ENCODE measurements at places on chromosomes 16 and 17.

DNA sequence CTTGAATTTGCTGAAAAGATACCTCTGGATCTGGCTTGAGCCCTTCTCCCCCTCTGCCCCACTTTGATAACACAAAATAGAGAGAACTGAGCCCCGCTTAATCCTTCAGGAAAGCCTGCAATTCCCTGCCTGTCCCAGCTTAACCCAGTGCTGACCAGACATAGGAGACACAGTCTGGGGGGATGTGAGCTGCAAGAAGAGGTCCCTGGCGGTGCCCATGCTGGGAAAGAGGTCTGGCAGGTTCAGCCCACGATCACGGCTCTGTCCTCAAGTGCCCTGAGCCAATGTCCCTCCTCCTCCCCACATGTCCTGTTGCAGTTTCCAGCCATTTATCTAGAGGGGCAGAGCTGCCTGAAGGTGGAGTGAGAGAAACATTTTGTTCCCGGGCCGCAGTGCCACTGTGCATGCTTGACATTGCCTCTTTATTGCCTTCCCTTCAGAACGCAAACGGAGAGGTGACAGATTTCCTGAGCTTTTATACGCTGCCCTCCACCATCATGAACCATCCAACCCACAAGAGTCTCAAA, 29.0 kb downstream of the PLCD3 start:
- no peak for DNase-seq

- no peak for DNase-seq
Measured at GRCh38 chr16:49940464-49941224, 84.4 kb upstream of the CNEP1R1 start.

GRCh38 chr16:20874088-20874581, 26.0 kb downstream of the DCUN1D3 start:
- DNase-seq, result no peak

GRCh38 chr16:56047307-56048234, 143.7 kb upstream of the GNAO1 start:
- no peak for DNase-seq

DNA sequence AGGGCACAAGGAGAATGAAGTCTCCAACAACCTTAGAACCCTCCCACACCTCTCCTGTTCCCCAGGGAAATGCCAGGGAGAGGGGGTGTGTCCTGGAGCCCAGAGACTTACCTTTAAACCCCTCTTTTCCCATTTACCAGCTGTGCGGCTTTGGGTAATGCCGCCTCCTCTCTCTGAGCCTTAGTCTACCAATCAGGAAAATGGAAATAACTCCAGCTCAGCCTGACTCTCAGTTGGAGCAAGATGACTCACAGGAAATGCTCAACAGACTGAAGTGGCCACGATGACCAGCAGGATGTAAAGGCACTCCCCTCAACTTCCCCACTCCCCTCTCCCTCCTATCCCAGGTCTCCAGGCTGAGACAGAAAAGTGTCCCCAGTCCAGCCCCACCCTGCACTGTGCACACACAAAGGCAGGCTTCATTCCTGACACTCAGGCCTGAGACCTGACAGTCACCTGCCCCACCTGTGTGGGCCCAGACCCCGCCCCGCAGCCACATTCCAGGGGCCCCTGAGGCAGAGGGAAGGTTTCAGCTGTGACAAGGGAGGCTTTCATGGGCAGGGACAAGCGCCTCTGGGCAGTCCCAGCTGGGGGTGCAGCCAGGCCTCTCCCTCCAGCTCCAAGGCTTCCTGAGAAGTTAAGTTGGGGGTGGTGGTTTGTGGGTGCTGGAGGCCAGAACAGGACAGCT, 3.0 kb upstream of the KRT15 start:
- DNase-seq, result no peak

GRCh38 chr16:4266372-4266771, 6.5 kb downstream of the TFAP4 start:
- DNase-seq, result no peak

DNA sequence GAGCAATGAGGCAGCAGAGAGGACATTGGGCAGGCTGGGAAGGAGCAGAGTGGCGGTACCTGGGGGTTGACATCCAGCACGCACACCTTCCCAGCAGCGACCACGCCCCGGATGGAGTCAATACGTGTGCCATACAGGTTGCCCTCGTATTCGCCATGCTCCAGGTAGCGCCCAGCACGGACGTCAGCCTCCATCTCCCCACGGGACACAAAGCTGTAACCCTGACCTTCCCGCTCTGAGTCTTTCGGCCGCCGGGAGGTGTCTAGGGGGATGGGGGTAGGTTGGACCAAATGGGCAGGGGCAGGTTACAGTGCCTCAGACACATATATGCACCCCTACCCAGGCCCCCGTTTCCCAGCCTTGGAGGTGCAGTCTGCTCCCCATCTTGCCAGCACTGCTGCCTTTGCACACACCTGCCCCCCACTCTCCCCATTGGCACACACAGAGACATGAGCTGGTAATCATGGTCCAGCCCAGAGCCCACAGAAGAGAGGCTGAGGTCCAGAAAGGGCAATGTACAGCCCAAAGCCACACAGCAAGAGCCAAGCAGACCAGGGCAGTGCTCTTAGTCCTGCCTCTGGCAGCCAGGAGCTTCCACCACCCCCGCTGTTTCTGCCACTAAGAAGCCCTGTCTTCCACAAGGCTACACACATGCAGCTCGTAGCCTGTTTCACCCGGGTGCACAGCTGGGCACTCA, 27.5 kb downstream of the MPP2 start:
- DNase-seq, result no peak

DNA sequence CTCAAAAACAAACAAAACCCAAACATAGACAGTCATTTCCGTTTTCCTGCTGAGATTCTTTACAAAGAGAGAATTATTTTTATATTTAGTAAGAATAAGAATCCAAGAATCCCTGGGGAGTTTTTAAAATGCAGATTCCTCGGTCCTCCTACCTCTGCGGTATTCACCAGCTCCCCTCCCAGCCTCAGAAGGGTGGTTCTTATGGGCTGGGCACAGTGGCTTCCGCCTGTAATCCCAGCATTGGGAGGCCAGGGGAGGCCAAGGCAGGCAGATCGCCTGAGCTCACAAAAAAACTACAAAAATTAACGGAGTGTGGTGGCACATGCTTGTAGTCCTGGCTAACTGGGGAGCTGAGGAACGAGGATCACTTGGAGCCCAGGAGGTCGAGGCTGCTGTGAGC, 26.7 kb upstream of the USP7 start:
- DNase-seq, result no peak

GRCh38 chr16:62831235-62831850, 795.1 kb upstream of the CDH8 start:
- no peak for DNase-seq

DNA sequence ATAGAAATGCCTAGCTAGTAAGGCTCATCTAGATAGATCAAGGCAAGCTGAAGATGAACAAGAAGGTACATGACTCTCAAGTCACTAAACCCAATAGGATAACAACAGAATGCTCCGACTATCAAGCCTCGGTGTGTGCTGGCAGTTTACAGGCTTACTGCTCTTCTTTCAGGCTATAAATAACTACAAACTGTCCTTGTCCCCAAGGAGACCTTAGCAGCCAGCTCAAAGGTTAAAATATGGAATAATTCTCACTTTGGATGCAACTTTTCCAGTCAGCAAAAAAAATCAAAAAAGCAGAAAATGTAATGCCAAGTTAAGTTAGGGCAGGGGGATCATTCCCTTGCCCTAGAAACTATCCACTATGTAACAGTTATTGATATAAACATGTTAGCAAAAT, 44.6 kb downstream of the SPOP start:
- no peak for DNase-seq

DNA sequence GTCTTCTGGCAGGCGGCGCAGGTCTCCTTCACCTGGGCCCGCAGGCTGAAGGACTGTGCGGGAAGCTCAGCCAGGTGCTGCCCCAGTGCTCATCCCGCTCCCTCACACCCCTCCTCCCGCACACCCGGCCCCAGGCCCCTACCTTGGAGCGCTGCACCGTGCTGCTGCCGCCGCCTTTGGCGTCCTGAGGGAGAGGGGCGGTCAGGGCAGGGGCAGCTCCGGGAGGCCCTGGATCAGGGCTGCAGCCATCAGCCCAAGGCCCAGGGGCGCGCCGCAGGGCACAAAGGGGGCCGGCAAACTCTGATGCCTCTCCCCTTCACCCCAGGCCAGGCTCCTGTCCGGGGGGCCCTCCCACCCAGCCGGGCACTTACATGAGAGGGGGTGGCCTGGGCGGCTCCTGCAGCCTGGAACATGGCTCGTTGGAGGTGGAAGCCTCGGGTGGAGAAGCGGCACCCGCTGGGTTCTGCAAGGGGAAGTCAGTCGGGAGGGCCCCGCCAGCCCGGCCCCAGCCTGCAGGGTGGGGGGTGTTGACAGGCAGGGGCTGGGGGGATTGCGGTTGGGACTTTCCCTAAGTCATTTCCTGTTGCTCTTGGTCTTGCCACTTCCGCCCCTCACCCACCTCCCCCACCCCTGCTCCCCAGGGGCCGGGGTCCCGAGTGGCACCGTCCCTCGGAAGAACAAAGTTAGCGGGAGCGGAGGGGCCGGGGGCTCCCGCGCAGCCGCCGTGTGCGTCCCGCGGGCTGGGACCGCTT, 863 bp downstream of the LIMD2 start:
- no peak for DNase-seq

DNA sequence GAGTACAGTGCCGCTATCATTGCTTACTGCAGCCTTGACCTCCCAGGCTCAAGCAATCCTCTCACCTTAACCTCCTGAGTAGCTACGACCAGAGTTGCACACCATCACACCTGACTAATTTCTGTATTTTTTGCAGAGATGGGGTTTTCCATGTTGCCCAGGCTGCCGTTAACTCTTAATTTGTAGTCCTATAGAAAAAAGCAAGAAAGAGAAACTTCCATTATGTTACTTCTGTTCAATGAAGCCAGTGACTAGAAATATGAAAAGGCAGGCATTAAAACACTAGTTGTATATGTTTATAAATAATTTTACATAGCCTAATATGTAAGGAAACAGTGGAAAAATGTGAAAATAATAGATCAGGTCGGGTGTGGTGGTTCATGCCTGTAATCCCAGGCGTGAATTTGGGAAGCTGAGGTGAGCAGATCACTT, 9.7 kb downstream of the RAD51C start:
- no peak for DNase-seq

DNA sequence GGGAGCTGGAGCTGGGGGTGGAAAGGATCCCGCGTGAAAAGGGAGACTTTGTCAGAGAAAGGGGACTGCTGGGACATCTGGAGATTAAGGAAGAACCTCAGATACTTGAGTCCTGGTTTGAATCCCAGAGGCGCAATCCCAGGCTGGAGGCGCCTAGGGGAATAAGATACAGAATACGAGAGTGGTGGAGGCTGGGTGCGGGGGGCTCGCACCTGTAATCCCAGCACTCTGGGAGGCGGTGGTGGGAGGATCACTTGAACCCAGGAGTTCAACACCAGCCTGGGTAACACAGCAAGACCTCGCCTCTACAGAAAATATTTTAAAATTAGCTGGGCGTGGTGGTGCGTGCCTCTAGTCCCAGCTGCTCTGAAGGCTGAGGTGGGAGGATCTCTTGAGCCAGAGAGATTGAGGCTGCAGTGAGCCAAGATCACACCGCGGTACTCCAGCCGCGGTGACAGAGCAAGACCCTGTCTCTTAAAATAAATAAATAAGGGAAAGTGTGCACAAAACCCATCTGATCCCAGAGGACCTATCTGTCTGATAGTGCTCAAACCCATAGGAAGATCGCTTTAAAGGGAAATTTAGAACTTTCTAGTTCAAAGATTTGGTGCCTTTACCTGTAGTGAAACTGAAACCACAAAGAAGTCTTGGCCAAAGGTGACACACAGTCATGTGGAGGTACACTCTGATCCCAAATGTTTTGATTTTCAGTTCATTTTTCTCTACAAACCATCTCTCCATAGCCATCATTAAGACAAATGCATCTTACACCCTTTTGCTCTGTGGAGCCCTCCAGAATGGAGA, 617 bp upstream of the SCRN2 start:
- DNase-seq, result no peak

DNA sequence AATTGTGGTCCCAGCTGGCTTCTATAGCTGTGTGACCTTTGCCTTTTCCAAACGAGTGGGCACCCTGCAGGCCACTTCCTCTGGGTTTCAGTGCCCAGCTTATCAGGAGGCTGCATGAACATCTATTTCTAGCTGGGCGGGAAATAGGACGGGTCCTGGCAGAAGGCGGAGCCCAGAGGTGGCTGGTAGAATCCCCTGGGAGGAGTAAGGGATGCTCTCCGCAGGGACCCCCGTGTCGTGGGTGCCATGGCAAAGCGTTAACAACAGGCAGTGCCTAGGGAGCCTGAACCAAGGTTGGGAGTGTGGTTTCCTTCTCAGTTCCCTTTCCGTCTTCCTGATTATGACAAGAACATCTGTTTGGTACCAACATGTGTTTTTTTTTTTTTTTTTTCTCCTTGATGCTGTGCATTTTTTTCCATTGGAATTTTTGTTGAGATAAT, 58.2 kb downstream of the PLCG2 start:
- DNase-seq, result no peak

DNA sequence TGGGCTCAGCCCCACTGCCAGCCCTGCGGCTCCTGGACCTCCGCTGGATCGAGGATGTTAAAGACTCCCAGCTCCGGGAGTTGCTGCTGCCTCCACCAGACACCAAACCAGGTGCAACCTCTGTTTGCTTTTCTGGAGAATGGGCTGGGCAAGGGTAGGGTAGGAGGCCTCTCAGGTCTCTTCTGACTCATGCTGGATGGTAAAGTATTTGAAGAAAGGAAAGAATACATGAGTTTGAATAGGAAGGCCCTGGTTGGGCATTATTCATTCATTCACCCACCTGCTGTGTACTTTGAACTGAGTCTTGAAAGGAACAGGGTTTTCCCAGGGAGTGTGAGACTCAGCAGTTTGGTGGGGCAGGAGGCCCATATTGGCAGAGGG, 6.5 kb upstream of the ORAI3 start:
- DNase-seq, result no peak

DNA sequence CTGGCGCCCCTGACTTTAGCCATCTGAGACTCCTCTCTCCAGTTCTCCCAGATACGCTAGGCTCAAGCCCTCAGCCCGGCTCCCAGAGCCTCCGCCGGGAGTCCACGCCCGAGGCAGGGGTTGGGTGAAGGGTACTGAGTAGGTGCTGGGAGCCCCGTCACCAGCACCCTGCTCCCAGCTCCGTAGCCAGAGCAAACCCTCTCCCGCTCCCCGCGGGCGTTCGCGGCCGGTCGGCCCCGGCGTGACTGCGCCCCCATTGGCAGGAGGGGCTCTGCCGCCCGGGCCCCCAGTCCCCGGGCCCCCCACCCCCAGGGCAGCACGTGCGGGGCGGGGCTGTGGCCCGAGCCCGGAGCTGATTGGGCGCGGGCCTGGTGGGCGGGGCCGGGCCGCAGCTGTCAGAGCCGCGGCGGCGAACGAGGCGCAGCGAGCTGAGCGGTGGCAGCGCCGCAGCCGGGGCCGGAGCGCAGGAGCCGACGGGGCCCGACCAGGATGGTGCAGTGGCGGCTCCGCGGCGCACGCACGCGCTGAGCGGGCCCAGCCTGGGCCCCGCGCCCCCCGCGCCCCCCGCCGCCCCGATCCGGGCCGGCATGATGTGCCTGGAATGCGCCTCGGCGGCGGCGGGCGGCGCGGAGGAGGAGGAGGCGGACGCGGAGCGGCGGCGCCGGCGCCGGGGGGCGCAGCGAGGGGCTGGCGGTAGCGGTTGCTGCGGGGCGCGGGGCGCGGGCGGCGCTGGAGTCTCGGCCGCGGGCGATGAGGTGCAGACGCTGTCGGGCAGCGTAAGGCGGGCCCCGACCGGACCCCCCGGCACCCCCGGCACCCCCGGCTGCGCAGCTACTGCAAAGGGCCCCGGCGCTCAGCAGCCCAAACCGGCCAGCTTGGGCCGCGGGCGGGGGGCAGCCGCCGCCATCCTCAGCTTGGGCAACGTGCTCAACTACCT, at the start of gene SPNS2:
SPNS2 (plus strand) TSS at position 421 of the 937 bp plus-strand sequence; CDS start at position 588, 167 bp downstream.
- DNase-seq, result no peak

GRCh38 chr17:13351046-13351445, 250.7 kb downstream of the HS3ST3A1 start:
- no peak for DNase-seq

- DNase-seq, result no peak
Measured at GRCh38 chr17:68514831-68515635, 2.8 kb downstream of the PRKAR1A start.
